ENCODE measurements at places on chromosomes 16 and 17. TPM values are rescaled to one million over a fixed set of nuclear protein-coding genes. Genes with fewer than 3 reads are reported as not detected.

CD79B gene
- 2.1 TPM for total RNA-seq

FAHD1 gene
- 74.9 TPM for total RNA-seq

KRTAP4-1 gene
- not detected for total RNA-seq

KIAA0513 gene
- 19.0 TPM for total RNA-seq

TVP23A gene
- total RNA-seq = 0.19 TPM

FZD2 gene
- 4.4 TPM for total RNA-seq

ZNF174 gene
- 6.9 TPM for total RNA-seq

MMP25 gene
- total RNA-seq = not detected

All from aortic smooth muscle cell (primary cell).